B cell (primary cell): ENCODE measurements at places on chromosomes 13 and 19.

DNA sequence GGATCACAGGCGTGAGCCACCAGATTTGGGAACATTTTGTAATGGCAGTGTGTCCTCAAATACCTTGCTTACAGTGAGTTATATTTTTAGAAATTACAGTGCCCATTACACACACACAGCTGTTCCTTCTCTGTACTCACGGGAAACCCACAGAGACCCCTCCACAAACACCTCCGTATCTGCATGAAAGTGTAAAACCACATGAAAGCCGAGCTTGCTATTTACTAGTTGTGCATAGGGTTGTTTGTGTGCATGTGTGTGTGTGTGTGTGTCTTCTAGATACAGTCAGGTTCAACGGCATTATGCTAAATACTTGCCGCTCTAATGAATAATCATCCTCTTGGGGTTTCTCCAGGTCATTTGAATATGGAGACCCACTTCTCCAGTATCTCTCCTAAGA, 22.3 kb upstream of the LILRA2 start:
- DNase-seq, result no peak

GRCh38 chr13:70310396-70311119, 202.3 kb upstream of the KLHL1 start:
- DNase-seq, result no peak

GRCh38 chr13:78033509-78033908, 114.9 kb upstream of the EDNRB start:
- no peak for DNase-seq

DNA sequence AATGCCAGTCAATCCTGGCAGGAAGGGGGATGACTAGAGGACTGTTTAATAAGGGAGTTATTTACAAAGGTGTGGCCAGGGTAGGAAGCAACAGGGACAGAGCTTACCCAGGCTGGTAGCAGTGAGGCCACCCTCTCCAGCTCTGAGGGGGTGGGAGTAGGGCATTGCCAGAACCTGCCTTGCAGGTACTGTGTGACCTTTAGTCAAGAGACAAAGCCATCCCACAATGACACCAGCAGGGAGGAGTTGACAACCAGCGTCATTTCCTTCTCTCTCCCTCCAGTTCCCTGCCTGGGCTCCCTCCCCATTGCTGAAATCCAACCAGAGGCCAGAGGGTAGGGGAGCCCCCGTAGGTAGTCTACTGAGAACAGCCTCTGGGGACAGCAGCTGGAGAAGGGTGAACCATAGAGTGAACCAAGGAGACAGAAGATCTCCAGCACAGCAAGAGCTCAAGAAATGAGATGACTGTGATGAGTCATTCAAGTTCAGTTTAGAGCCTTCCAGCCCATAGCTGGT, 33.3 kb upstream of the SPATA13 start:
- no peak for DNase-seq

GRCh38 chr13:107730813-107731212, 484.5 kb downstream of the LIG4 start:
- DNase-seq, result no peak
